ENCODE measurements at places on chromosomes 11 and 22.

DNA sequence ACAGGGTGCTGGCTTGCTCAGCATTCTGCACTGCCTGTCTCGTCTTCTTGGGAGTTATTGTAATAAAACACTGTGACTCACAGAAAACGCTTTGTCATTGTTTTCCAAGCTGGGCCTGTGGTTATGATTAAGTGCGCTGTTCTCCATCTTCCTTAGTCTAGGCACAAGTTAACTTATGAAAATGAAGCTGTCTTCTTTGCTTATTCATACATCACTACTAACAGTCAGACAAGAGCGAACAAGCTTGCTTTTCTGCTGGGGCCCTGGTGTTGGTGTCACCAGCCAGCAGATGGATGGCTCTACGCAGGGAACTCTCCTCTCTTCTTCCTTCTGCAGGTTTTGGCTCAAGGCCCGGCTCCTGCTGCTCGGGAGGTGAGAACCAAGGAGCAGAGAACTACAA lies 380.1 kb upstream of the SYN3 start:
- no peak for DNase-seq

GRCh38 chr11:64461081-64461480 lies 102.1 kb downstream of the RPS6KA4 start:
- no peak for DNase-seq

GRCh38 chr11:9815486-9816136 lies 151.7 kb downstream of the SWAP70 start:
- DNase-seq, result peak; percentile 10

GRCh38 chr22:17888855-17889254 lies 114.6 kb upstream of the BID start:
- no peak for DNase-seq

DNA sequence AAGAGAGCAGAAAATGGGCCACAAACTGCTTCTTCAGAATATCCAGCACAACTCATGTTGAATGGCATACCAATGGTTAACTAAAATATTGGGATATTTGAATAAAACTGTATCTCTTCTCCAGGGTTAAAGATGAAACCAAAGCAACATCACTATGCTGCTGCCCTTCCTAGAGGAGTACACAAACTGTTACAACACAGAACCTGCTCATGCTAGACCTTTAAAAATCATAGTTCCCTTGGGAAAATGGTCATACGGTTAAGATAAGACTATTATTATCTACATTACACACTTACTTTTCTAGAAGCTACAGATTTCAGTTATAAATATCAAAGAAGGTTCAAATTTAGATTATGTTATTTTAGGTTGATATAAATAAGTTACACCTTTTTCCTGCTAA lies 78.6 kb upstream of the TP53AIP1 start:
- no peak for DNase-seq

GRCh38 chr22:49775867-49776511 lies 51.7 kb downstream of the BRD1 start:
- DNase-seq, result no peak

- no peak for DNase-seq
These were observed 601.3 kb downstream of the BUD13 start for GRCh38 chr11:116171271-116172140.

DNA sequence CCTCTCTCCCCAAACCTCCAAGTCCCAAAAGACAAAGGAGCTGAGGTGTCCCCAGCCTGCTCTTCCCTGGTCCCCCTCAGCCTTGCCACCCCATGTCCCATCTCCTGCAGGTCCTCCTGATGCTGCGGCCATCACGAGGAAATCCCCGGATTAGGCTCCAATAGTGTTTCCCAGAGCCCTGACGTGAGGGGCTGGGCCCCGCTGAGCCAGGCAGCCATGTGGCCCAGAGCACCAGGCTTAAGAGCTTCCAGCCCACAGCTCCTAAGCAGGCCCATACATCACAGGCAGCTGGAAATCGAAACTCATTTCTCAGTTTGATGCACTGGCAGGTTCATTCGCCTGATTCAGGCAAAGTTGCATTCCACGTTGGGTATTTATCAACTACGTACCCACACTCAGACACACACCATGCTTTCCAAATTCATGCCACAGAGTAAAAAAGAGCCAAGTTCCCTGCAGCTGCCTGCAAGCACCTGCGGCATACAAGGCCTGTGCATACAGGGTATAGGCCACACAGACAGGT lies 114.2 kb downstream of the CHST1 start:
- no peak for DNase-seq

- DNase-seq, result no peak
These were observed 1.7 kb downstream of the MAPK8IP2 start for GRCh38 chr22:50602338-50602700.

GRCh38 chr11:57566005-57566904 lies 1.2 kb downstream of the UBE2L6 start:
- no peak for DNase-seq

GRCh38 chr22:35116817-35117216 lies 50.9 kb downstream of the ISX start:
- DNase-seq, result no peak

DNA sequence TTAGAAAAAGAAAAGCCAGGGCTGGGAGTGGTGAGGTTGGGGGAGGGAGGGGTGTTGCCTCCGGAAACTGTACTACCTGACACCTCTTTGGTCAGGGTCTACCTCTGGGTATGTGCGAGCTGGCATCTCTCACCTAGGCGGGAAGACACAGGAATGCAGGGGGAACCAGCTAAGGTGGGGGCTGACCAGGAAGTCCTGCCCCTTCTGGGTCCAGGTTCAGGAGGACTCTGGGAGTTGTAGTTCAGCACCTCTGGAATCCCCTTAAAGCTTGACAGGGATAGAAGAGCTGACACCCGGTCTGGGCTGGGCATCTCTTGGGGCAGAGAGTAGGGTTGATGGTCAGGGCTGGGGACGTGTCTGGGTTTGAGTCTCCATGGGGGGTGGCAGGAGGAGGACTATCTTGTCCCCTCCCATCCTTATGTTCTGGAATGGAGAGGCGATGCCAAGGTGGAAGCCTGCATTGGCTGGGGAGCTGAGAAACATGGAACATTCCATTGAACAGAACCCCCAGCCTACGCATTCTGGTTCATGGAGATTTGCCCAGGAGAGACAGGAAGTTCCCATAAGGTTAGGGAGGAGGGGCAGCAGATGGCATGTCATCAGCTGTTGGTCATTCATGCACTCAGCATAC lies 2.1 kb upstream of the KIAA1671 start:
- no peak for DNase-seq

DNA sequence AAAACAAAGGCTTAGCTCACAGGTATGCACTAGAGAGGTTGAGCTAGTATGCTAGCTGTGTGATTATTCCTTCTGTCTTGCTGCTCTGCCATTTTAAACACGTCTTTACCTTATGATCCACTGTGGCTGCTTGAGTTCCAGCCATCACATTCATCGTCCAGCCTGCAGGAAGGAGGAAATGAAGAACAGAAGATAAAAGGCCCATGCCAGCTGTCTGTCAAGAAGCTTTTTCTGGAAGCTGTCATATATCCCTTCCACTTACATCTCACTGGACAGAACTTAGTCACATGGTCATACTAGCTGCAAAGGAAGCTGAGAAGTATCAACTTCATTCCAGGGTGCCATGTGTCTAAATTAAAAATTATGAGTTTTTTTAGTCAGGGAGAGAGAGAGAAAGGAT lies 9.5 kb downstream of the PRDX5 start:
- DNase-seq, result no peak

GRCh38 chr11:86765203-86765602 lies 35.1 kb upstream of the PRSS23 start:
- no peak for DNase-seq

DNA sequence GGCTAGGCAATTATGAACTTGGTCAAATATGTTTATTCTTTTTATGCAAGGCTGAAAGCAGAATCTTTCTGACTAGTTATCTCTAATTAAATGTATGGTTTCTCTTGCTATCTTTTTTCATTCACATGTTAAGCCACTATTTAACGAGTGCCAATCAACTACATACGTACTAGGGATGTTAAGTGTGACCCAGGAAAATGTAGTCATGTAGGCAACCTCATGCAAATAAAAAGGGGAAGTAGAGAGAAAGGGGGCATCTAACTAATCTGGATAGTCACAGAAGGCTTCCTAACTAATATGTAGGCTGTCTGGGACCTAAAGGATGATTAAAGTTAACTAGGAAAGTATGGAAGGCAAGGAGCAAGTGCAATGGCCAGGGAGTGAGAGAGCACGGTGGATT lies 23.5 kb downstream of the TBRG1 start:
- DNase-seq, result no peak

- no peak for DNase-seq
These were observed 789.6 kb downstream of the TBC1D22A start for GRCh38 chr22:47552024-47552423.

DNA sequence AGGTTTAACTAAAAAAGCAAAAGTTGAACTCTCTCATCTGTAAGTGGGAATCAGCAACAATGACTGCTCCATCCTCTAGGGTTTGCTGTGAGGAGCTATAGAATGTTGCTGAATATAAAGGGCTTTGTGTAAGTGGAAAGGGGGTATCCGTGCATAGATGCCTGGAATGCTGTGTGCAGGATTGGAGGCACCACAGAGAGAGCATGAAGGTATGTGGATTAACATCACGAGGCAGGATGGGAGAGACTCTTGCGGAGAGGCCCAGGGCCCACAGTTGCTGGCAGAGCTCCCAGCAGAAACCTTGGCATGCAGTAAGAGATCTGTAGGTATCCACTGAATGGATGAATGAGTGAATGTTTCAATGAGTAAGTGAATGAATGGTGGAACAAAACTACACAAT lies 298.7 kb upstream of the DDI1 start:
- DNase-seq, result no peak

DNA sequence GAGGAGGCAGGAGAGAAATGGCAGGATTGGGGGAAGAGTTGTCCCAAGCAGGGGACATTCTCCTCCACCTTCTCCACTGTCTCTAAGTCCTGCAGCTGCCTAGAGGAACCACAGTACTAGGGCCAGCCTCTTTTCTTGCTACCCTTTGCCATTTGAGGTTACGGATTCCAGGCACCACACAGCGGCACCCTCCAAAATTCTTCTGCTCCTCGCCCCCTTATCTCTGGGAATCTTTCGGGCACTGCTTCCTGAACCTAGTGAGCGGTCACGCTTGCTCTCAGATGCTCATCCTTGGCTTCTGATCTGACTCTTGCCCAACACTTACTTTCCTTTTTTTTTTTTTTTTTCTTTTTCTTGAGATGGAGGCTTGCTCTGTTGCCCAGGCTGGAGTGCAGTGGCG lies 26.6 kb upstream of the XBP1 start:
- DNase-seq, result no peak
